Stimulated activated CD4-positive, alpha-beta T cell treated with anti-CD3 and anti-CD28 coated beads, Interleukin-12 subunit alpha, Interleukin-12 subunit beta, amount 100 ng/mL, for 24 hours (primary cell): ENCODE measurements at places on chromosomes 6 and 20.

DNA sequence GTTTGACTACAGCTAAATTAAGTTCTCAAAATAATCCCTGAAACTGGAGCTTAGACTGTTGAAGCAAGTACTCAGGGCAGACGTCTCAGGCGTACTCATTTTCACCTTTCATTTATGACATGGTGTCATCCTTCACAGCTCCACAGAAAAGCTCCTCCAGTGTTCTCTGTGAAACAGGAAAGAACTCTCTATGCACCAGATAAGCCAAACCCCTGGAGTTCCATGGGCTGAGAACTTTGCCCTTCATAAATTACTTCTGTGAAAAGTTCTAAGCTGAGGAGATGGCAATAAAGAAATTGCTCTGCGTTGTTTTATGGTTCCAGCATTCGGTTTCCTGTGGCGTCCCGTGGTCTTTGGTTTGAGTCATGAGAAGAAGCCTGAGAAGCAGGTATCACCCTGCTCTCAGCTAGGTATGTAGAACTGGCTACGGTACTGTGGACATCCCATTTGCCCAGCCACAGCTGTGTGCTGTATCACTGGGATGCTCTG, 20.2 kb upstream of the RREB1 start:
- DNase-seq: no peak

GRCh38 chr6:106363401-106364138, 3.1 kb downstream of the CRYBG1 start:
- DNase-seq: no peak

- no peak for DNase-seq
Measured at GRCh38 chr6:123997223-123997622, 193.6 kb downstream of the NKAIN2 start.

DNA sequence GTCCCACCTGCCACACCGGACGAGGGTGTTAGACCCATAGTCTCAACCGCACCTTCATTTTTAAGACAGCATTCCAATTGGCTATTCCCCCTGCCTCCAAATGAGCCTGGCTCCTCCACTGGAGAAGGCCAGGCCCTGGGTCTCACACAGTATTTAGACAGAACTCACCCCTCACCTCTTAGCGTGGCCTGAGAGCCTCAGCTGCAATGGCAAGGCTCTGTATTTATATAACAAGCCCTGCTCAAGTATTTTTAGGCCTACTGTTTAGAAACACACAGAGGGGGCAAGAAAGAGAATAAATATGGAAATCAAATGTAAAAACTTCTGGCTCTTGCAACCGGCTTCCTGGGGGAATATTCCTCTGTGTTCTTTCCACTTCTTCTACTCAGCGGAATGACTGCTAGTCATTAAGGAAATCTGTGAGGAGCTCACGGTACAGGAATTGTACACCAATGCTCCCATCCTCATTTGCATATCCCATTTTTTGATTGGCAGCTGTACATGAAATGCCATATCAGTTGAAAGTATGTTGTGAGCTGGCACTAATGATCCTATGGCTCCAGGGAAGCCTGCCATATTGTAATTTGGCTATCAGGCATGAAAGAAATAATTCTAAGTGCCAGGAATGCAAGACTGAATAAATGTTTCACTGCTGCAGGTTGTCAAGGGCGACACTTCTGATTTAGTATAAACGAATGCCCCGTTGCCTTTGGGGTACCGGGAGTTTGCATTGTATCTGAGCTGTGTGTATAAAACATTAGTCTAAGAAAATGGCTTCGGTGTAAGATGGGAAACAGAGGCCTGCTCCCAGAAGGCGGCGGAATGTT, 207.5 kb downstream of the ZNF217 start:
- DNase-seq: no peak

DNA sequence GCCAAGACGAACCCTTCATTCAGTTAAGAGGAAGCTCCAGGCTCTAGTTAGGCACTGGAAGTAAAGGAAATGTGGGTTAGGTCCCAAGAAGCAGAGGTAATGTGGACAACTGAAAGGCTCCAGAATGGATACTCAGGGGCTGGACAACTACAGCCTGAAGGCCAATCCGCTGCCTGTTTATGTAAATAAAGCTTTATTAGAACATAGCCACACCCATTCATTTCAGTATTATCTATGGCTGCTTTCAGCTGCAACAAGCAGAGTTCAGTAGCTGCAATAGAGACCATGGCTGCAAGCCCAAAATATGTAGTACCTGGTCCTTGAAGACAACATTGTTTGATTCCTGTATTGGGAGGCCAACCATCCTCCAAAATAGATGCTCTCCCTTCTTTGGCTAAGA, 100.8 kb upstream of the MRPS10 start:
- no peak for DNase-seq

GRCh38 chr6:111534231-111534751, 51.3 kb upstream of the REV3L start:
- DNase-seq: no peak

DNA sequence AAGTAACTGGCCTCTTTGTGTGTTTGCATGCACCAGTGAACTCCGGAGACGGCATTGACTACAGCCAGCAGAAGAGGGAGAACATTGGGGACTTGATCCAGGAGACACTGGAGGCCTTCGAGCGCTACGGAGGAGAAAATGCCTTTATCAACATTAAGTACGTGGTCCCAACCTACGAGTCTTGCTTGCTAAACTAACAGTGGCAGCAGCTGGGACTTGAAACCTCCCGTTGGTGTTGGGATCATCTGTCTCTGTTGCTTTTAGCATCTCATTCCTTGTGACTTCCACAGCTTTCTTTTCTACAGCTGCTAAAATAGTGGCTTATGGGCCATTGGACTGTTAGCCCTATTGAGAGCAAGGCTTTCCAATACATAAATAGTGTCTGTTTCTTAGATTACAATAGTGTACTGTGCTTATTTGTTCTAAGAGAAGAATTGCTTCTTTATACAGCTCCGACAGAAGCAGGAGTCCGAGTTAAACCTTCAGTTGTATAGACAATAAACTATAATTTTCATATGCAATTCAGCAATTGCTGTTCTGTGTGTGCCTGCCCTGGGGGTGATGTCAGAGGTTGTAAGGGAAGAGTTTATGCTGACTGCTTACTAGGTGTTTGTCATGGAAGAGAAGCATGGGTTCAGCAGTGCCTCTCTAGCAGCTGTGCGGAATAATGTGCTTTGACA, 99.6 kb upstream of the QKI start:
- DNase-seq: no peak

- DNase-seq: no peak
Measured at GRCh38 chr6:117603821-117604220, 1.5 kb upstream of the GOPC start.

GRCh38 chr6:125987026-125987617, 782 bp downstream of the TRMT11 start:
- no peak for DNase-seq

- no peak for DNase-seq
Measured at GRCh38 chr6:34979218-34979617, 90.2 kb downstream of the ANKS1A start.

DNA sequence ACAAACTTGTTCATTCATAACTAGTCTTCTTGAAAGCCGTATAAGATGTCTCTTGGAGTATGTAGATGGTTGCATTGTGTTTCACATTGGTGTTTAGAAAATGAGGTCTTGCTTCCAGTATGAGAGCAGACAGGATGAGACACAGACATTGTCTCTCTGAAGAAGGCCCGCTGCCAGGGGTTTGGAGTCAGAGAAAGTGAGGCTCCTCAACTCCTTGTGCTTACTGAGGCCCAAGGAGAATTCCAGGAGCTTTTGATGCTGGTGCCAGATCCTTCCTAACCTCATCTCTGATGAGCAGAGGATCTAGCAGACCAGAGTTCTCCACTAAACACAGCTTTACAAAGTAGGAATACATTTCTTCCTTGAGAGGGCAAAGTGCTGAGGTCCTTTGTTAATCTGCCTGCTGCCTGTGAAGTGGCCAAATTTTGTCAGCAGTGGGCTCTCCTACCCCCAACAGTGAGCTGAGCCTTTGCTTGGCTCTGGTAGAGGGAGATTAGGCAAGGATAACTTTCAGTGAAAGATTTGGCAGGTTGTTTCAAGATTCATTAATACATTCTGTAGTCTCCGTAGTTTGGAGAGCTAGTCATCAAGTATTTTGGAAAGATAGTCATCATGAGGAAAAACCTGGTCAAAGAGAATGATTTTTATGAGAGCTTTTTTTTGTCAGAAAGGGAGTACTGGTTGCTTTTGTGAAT, 9.7 kb downstream of the MAPRE1 start:
- DNase-seq: no peak

DNA sequence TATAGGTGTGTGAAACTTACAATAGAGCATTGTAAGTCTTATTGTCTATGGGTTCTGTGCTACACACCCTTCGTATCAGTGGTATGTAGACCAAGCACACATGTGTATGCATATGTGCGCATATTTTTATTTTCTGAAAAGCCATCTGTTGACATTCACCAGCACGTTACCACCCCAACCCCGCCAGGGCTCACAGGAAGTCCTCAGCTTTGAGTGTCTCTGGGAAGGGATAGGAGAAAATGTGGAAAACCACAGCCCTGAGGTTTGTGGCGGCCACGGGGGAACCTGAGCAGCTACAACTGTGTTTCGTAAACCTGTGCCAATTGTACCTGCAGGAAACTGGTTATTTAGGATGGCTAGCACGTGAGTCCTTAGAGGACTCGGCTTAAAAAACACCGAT, 123.3 kb upstream of the PHACTR3 start:
- DNase-seq: no peak
